LoVo (cell line): ENCODE measurements at places on chromosomes 4 and X.

DNA sequence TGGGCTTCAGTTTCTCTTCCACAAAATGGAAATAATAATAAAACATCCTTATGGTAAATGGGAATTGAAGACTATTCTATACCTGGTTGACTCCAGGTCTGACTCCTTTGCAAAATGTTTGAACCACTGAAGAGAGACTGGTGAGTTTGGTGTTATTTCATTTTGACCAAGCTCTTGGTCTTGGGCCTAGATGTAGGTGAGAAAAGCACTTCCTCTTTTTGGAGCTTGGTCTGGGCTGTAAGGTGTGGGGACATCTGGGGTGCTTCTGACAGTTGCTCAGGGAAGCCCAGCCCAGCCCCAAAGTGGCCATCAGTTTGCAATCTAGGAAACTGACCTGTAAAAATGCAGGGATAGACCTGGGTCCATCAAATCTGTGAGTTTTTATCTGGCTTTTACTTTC, 26.8 kb upstream of the SOD3 start:
- DNase-seq = no peak

DNA sequence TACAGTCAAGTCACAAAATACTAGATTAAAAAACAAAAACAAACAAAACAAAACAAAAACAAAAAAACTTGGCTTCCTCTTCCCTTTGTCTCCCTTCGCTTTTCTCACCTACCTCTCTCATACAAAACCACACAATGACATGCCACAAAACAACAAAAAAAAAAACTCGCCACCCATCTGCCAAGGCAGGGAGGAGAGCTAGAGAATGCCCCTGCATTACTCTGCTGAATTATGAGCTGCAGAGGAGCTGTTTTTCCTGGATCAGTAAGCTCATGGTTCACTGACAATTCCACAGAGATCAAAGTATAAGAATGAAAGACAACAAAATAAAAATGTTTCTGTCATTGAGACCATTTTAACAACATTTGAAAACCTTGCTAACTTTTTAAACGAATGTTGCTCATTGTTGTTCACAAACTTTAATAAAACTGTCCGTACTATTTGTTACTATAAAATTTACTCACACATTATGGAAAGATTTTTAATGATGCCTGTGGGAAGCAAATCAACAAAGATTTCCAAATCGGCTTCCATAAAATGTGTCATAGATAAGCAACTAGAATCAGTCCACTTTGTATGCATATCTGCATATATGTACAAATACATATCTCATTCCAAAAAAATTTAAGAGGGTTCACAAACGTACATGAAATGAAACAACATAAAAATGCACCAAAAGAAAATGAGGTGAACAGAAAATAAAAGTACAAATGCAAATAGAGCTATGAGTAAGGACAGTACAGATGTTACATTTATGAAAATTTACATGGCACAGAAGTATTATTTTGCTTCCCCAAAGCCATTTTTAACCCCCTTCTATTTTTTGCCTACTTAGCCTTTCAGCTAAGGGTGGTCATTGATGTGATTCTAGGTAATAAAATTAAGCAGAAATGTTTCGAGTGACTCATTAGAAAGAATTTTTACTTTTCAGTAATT, 252.4 kb upstream of the FAT4 start:
- no peak for DNase-seq

GRCh38 chrX:126376465-126376864, 176.1 kb downstream of the DCAF12L1 start:
- DNase-seq = no peak

- no peak for DNase-seq
Measured at GRCh38 chrX:30248854-30249253, 1.9 kb downstream of the MAGEB1 start.

DNA sequence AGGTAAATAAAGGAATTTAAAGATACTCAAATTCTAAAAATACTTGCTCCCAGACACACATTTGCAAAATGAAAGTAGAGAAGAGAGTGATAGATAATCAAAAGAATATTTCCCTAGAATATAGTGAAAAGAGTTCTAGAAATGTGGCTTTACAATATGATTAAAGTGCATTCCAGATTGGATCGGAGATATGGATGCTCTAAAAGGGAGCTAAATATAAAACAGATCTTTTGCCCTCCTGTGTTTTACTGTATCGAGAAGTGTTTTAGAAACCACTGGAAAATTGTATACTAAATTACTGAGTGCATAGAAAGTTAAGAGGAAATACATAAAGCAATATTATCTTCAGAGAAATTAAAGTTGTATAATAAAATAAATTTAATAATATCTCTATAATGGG, 1392.0 kb downstream of the TECRL start:
- no peak for DNase-seq

DNA sequence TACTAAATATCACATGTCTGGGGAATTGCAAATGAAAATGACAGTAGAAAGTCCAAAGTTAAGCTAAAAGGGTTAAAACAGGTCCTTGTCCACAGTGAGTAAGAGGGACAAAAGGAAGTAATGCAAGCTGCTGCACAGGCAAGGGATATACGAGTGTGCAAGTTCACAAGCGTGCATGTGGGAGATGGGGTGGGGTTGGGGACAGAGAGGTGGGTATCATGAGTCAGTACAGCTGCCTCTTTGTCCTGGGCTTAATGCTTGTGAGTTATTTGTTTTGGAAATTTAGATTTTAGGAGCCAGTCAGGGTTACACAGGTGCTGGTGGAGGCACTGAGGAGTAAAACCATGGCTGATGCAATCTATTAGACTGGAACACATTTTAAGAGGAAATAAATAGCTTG, 3.3 kb upstream of the GPRASP2 start:
- no peak for DNase-seq

- peak; percentile 66 for DNase-seq
Measured at GRCh38 chrX:68498508-68499379, at the start of gene YIPF6. Gene YIPF6 (plus strand): TSS chrX:68499051. CDS start chrX:68499067, 16 bp downstream.

DNA sequence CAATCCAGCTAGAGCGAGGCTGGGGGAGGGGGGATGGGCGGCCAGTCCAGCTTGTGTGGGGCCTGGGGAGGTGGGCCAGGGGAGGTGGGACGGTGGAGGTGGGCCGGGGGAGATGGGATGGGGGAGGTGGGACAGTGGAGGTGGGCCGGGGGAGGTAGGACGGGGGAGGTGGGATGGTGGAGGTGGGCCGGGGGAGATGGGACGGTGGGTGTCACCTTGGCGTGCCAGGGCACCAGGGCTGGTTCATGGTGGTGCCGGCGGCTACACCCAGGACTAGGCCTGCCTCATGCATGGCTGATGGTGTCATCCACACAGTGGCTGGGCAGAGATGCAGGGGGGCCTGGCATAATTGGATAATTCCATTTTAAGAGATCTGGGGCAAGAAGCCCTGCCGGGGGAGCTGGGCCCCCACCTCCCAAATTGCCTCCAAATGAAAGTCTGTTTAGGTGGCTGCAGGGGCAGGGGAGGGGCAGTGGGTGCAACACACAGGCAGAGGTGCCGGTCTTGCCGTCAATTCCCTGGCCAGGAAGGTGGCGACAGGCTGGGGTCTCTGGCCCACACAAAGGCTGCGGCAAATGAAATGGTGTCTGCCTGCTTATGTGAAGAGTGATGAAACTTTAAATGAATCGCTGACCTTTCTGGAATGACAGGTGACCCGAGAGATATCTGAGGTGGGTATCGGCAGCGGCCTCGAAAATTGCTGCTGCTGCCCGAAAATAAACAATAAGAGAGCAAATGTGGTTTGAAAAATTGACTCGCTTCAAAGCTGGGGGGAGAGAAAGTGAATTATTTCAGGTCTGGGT, 82.1 kb downstream of the FAM53A start:
- no peak for DNase-seq

DNA sequence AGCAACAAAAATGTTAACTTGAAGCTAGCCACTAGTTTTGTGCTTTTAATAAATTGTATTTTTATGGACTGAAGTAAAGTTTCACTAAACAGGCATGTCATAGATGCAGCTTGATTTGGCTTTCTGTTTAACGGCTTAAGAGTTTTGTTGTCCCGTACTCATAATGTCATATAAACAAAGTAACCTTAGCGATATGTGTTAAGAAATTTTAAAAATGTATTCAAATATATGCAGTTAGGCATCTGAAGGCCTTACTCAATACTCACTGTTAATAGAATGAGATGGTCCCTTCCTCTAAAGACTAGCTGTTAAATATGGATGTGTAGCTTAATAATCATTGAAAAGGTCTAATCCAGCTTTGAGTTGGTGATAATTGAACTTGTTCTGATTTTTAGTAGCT, 1.0 kb upstream of the SCLT1 start:
- DNase-seq = no peak

GRCh38 chrX:105837232-105837631, 14.9 kb downstream of the NRK start:
- DNase-seq = no peak
